ENCODE measurements at places on chromosomes 2 and 18. TPM values are rescaled to one million over a fixed set of nuclear protein-coding genes. Genes with fewer than 3 reads are reported as not detected.

- no peak for DNase-seq
These were observed 17.7 kb downstream of the SMIM21 start for GRCh38 chr18:75409806-75410205.

- DNase-seq = peak; percentile 66
These were observed 242.7 kb downstream of the CNTNAP5 start for GRCh38 chr2:124267794-124268193.

Gene OR6B2
- total RNA-seq = not detected

GRCh38 chr2:127032621-127033020 lies 74.3 kb downstream of the BIN1 start:
- DNase-seq = no peak

Gene IGFBP5
- 0.11 TPM for total RNA-seq

DNA sequence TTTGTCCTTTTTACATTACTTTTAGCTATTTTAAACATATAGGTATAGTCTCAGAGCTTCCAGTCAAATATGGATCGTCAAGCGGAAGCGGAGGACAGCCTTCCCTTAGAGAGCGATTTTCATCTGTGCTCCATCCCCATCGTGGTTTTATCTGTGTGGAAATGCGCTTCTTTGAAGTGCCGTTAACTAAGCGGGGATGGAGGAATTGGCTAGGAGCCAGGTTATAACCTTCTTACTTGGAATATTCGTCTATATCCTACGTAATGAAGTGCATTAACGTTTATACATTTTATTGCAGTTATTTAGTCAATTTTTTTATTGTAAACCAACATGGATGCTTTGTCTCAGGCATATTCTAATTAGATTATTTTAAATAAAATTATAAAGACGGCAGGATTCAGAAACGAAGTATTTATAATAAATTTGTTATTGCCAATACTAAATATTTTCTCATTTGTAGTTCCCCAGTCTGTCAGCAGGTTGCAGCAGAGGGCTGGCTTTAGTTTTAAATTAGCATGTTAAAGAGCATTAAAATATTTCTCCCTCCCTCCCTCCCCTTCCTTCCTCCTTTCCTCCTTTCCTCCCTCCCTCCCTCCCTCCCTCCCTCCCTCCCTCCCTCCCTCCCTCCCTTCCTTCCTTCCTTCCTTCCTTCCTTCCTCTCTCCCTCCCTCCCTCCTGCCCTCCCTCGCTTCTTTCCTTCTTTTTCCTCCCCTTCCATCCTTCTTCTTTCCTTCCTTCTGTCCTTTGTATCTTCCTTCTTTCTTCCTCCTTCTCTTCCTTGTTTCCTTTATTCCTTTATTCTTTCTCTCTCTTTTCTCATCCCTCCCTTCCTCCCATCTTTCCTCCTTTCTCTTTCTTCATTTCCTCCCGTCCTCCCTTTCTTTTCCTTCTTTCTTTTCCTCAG lies 80.6 kb upstream of the DOCK10 start:
- no peak for DNase-seq

Gene DUSP2
- total RNA-seq = 1.0 TPM

DNA sequence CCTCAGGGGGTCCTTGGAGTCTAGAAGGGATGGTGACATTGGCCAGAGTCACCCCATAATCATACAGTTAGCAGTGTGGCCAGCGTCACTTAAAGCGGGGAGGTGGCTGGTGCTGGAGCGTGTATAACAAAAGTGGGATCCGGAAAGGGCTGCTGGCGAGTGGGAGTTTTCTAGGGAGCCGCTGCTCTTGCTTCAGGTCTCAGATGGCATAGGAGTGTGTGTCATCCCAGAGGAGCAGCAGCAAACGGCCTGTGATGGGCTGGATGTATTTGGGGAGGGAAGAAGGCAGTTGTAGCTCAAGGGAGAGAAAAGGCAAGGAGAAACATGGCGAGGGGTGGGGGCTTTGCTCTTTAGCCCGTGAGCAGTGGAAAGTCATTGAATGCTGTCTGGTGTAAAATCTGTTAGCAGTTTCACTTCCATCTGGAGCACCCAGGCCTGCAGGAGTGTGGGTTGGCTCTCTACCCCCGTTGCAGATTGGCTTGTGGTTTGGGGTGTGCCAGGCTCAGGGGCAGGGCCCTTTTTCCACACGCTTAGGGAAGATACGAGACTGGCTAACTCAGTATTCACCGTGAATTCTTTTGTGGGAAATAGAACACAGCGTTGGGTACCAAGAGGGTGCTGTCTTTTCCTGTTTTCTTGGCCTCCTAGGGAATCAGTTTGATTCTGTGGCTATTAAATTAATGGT lies 120.5 kb downstream of the AGAP1 start:
- no peak for DNase-seq

GRCh38 chr18:7764405-7764804 lies 197.3 kb downstream of the PTPRM start:
- DNase-seq = no peak

DNA sequence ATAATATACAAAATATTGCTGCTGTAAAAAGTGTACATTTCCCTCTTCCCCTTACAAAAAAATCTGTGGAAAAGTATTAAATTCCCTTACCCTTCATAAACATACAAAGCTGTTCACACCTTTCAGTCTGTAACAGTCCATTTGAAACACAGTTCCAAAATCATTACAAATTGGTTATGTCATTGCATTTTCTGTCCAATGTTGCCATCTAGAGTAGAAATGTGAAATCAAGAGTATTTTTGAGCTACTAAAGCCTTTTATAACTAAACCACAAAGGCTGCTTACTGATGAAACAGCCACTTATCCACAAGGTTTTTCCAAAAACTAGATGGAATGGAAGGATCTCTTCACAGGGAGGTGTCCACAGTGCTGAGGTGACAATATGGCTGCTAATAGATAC lies 72.5 kb downstream of the SS18 start:
- DNase-seq = no peak

GRCh38 chr2:43511199-43511598 lies 84.6 kb downstream of the THADA start:
- no peak for DNase-seq

- no peak for DNase-seq
These were observed 60.7 kb upstream of the ITGA4 start for GRCh38 chr2:181396256-181397123.

GRCh38 chr2:84669122-84669521 lies 152.8 kb downstream of the DNAH6 start:
- no peak for DNase-seq

- no peak for DNase-seq
These were observed 295.2 kb upstream of the KCNJ3 start for GRCh38 chr2:154403242-154403790.

- no peak for DNase-seq
These were observed 41.1 kb downstream of the TPO start for GRCh38 chr2:1454346-1454745.

DNA sequence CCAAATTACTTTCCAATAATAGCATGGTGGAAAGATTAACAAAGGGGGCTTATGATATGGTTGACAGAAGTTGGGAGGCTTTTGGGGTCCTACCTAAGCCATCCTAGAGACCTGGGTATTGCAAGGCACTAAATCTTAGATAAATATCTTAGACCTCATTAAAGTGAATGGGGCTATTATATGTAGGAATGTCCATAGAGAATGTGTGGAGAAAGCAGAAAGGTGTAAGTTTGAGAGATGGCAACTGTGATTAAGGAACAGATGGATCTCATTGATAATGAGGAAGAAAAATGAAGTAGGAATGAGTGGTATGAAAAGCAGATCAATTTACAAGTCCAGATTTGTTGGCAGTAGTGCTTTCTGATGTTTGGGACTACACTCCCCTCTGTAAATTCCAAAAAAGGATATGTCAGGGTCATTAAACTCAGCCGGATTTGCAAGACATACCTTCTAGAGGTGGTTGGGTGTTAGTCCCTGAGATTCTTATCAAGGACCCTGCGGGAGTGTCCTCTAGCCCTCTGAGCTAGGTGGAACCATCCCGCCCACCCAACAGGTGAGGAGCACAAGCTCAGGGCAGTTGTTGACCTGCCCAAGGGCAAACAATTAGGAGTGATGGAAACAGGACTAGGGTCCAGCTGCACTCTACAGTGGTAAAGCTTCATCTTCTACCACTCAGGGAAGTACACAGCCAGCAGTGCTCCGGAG lies 12.1 kb downstream of the TCF7L1 start:
- DNase-seq = no peak

- no peak for DNase-seq
These were observed 225.3 kb upstream of the ARL4C start for GRCh38 chr2:234722176-234722575.

- DNase-seq = no peak
These were observed 159.0 kb downstream of the ZFP36L2 start for GRCh38 chr2:43067254-43068040.

GRCh38 chr2:203869223-203870042 lies 1.9 kb downstream of the CTLA4 start:
- no peak for DNase-seq

- no peak for DNase-seq
These were observed 28.6 kb upstream of the TDRD15 start for GRCh38 chr2:21095178-21095577.

- no peak for DNase-seq
These were observed 55.1 kb downstream of the AAK1 start for GRCh38 chr2:69588403-69588802.

- no peak for DNase-seq
These were observed 27.0 kb downstream of the TFPI start for GRCh38 chr2:187527262-187527661.

DNA sequence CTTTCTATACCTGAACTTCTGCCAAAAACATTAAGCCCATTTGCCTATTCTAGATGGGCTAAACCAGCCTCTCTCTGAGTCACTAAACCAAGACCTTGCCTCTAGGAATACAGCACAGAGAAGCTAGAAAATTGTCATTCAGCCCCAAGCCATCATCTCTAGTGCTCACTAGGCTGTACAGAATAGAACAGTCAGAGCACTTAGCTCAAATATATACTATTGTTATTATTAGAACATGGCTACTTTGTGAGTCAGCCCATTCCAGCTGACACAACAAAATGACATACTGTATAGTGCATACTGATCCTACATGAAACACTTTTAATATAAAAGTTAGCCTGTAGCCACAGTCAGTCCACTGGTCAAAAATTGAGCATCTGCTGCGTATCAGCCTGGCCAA lies 418.8 kb downstream of the NRXN1 start:
- peak; percentile 22 for DNase-seq

- DNase-seq = no peak
These were observed 6.9 kb upstream of the MGAT4A start for GRCh38 chr2:98737848-98738247.

GRCh38 chr2:204280262-204280668 lies 265.0 kb upstream of the PARD3B start:
- peak; percentile 25 for DNase-seq

- no peak for DNase-seq
These were observed 19.3 kb downstream of the PTPRM start for GRCh38 chr18:7586379-7586778.

DNA sequence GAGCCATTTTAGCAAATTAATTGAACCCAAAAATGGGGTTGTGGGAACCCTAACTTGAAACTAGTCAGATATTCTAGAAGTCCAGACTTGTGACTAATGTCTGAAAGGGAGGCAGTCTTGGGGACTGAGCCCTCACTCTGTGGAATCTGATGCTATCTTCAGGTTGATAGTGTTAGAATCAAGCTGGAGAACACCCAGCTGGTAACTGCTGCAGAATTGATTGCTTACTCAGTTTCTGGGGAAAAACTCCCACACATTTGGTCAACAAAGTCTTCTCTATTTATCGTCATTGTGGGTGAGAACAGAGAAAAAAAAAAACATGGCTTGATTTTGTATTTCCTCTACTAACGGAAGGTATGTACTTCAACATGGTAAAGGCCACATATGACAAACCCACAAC lies 1925.8 kb upstream of the CELF4 start:
- no peak for DNase-seq

Gene TACR1
- total RNA-seq = not detected
